ENCODE measurements at places on chromosomes 2 and 18.

- no peak for DNase-seq
These were observed 102.9 kb downstream of the ETAA1 start for GRCh38 chr2:67499989-67500388.

GRCh38 chr2:191436368-191437055 lies 191.3 kb downstream of the MYO1B start:
- no peak for DNase-seq

DNA sequence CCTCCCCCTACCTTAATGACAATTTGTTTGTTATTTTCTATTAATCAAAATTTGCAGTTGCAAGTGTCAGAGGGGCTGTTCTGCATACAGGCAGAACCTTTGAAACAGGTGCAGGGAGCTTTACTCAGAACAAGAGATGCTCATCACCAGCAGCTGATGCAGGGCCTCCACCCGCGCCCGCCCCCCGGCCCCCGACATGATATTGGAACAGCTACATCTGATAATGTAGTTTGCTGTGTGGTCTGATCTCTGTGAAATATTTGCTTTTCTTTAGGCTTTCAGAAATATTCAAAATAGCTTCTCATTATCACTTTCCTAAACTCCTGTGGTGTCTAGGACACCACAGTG lies 130.0 kb downstream of the PRKCE start:
- no peak for DNase-seq

DNA sequence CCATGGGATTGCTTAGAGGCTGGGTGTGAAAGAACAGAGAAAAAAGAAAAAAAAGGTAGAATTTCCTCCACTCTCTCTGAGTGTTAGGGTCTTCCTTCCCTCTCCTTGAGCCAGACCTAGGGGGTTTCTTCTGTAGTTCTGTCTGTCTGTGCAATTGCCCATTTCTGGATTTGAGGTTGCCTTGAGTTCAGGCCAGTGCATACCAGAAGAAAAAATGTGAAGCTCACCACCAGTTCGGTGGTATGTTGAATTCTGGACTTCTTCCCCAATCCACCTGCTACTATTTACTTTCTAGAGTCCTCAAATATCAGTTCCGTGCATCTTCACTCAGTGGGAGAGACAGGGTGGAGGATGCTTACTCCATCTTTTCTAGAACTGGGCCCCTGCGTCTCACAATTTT lies 15.3 kb upstream of the SELENOI start:
- no peak for DNase-seq

- DNase-seq, result no peak
These were observed 41.7 kb downstream of the MYOM1 start for GRCh38 chr18:3177902-3178687.

DNA sequence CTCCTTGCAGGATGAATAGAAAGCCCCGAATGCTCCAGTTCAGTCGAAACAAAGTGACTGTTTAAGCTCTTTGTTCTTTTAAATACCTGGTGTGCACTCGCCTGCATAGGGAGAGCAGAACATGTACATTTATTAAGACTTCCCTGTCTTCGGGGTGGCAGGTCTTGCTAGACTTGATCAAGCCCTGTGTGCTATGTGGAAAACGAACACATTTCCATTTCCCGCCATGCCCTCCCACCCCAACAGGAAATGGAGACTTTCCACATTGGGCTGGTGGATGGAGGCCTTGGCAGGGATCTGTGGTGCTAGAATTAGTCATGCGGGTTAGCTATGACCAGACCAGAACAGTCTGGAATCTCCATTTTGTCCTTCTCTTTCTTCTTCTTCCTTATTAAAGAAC lies 321.0 kb upstream of the THSD7B start:
- no peak for DNase-seq

Measured in activated gamma-delta T cell treated with Interleukin-2 at 50 U/mL for 16 hours (primary cell).